ENCODE measurements at places on chromosomes 7 and 10. TPM values are rescaled to one million over a fixed set of nuclear protein-coding genes. Genes with fewer than 3 reads are reported as not detected.

The FRA10AC1 gene
- 36.3 TPM for total RNA-seq

The NUDT1 gene
- total RNA-seq = 13.7 TPM

The NEUROD6 gene
- total RNA-seq = 600 TPM

The DNAJC30 gene
- total RNA-seq = 3.1 TPM

The GIMAP5 gene
- 3.7 TPM for total RNA-seq

The MAT1A gene
- not detected for total RNA-seq

The SOSTDC1 gene
- 12.6 TPM for total RNA-seq

The KAZALD1 gene
- total RNA-seq = 1.4 TPM

The APBB1IP gene
- total RNA-seq = 0.94 TPM

The PBLD gene
- total RNA-seq = 7.0 TPM

The AKR1C3 gene
- 8.0 TPM for total RNA-seq

The LIPJ gene
- total RNA-seq = 3.4 TPM

The PRSS2 gene
- total RNA-seq = not detected

The FAM237B gene
- not detected for total RNA-seq

The UTF1 gene
- total RNA-seq = not detected

The USP54 gene
- 31.7 TPM for total RNA-seq

The DGKI gene
- total RNA-seq = 202 TPM

The SPDYE8 gene
- total RNA-seq = not detected

The CCSER2 gene
- total RNA-seq = 102 TPM

The HOXA2 gene
- total RNA-seq = not detected

The MLXIPL gene
- total RNA-seq = not detected

The OR2AE1 gene
- total RNA-seq = not detected

The CCDC7 gene
- total RNA-seq = 146 TPM

The GPRIN2 gene
- total RNA-seq = 19.3 TPM

The H2BK1 gene
- total RNA-seq = not detected

The TSPAN15 gene
- 3.1 TPM for total RNA-seq

The TFEC gene
- total RNA-seq = 2.2 TPM

All from occipital lobe (tissue), 3 donors.